CD4-positive, CD25-positive, alpha-beta regulatory T cell (primary cell): ENCODE measurements at places on chromosomes 7 and 10. TPM values are rescaled to one million over a fixed set of nuclear protein-coding genes. Genes with fewer than 3 reads are reported as not detected.

GRCh38 chr7:106019470-106019820 is 56.4 kb downstream of the CDHR3 start:
- no peak for DNase-seq

The SCD gene
- polyA plus RNA-seq, result 0.60 TPM

DNA sequence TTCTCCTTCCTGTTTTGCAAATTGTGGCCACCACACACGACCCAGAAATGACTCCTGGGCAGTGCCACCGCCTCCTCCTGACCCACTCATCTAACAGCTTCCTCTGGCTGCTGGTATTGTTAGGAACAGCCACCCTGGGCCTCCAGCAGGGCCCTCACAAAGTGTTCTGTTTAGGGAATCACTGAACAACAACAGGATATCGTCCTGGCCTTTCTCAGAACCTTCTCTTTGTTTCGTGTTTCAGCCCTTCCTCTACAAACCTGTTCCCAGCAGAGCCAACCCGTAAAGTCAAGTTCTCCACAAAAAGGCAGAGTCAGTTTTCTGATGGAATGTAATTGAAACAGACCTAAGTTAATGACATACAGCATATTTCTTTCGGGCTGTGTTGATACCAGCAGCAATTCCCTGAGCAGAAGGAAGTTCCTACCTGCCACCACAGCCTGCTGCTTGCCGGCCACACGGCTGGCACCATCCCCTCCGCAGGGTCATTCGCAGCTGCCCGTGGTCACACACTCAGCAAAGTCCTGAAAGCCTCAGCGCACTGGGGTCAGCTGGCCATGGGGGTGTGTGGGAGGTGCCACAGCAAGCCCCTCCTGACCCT is 91.7 kb upstream of the PITRM1 start:
- no peak for DNase-seq

The NYAP1 gene
- not detected for polyA plus RNA-seq

DNA sequence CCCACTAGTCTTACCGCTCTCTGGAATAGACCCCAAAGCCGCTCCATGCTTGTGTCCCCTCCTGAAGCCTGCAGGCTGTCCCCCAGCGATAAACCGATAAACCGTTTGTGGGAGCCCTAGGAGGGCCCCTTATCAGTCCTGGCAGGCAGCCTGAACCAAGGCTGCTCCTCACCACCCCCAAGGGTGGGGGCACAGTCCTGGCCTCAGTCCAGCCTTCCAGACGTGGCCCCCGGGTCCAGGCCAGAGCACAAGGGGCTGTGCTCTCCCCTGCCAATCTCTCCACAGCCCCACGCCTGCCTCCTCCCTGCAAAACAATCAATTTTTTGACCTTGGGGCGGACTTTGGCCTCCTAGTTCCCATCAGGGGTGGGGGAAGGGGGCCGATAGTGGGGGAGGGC is at the start of gene TFR2:
Gene TFR2, minus strand, starts transcription at position 90 of the 397 bp plus-strand sequence. Its CDS starts 43 bp downstream, at position 47.
- no peak for DNase-seq

DNA sequence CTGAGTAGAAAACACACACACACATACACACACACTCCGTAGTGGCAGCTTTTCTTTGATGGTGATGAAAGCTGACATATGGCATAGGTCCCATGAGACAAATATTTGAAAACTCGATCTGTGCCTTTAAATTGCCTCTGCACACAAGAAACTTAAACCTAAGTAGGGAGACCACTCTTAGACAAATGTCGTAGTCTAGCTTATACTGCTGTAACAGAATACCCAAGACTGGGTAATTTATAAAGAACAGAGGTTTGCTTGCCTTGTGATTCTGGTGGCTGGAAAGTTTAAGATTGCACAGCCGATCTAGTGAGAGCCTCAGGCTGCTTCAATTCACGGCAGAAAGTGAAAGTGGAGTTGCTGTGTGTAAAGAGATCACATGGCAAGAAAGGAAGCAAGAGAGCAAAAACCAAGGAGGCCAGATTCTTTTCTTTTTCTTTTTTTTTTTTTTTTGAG is 489.4 kb upstream of the SORCS1 start:
- no peak for DNase-seq

DNA sequence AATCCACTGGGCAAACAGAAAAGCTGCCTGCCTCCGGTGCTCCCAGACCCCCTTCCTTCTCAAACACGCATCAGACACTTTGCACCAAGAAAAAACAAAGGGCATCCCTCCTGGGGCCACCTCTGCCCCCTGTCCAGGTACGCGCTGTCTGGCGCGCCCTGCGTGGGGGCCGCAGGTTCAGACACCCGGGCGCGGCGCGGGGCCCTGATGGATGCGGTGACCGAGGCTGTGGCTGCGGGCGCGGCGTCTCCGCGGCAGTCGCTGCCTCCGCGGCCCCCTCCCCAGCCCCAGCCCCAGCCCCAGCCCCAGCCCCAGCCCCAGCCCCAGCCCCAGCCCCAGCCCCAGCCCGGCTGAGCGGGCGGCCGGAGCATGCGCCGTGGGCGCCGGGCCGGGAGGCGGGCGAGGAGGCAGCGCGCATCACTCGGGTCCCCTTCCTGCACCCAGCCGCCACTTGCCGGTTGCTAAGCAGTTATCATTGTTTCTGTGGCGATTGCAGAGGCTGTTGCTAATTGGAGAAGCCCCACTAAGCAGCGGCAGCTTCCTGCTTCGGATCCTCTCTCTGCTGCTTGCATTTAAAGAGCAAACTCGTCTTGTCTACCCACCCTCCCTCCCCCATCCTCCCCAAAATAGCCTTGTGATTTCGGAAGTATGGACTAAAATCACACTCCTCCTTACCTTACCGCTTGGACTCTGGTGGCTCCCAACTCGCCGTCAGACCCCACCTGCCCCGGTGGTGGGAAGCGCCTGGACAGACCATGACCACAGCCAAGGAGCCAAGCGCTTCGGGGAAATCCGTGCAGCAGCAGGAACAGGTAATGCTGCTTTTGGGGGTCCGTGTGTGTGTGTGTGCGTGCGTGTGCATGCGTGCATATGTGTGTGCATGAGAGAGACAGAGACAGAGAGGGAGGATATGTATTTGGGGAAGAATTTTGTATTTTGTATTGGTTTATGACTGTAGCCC is 252.8 kb downstream of the DPP6 start:
- no peak for DNase-seq
